Liver (tissue), 10 donors: ENCODE measurements at places on chromosomes 16 and 17.

DNA sequence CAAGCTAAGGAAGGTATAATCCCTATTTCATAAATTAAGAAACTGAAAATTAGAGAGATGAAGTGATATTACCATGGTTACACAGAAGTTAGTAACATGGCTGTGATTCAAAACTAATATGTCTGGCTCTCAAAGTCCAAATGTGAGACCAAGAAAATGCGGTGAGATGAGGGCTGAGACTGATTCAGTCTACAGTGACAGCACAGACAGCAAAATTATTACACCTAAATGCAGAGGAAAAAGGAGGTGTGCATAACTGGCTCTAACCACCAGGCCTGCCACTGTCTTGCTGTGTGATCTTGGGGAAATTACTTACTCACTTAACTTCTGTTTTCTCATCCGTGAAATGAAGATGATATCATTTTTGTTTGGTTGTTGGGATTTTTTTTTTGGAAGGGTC lies 270.0 kb upstream of the SOX9 start:
- DNase-seq: no peak

- no peak for DNase-seq
Measured at GRCh38 chr17:55062921-55063320, 94.4 kb downstream of the STXBP4 start.

- DNase-seq: no peak
Measured at GRCh38 chr17:5962371-5962770, 107.8 kb upstream of the WSCD1 start.

DNA sequence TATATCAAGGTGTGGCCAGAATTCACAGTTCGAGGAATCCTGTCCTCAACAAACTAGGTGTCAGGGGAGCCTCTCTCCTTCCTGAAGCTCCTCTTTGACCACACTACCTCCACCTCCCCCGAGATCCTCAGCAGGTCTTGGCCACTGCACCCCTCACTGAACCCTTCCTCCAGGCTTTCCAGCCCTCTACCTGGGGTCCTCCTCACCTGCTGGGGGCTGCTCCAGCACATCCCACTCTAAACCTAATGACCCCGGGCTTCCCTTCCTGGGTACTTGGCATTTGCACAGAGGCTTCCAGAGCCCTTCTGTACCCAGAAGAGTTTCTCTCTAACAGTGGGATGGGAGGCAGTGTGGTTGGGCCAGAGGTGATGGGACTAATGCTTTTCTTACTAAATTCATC lies 9.7 kb downstream of the SLC6A2 start:
- no peak for DNase-seq

GRCh38 chr16:58197314-58198012 lies 443 bp downstream of the CSNK2A2 start:
- no peak for DNase-seq

DNA sequence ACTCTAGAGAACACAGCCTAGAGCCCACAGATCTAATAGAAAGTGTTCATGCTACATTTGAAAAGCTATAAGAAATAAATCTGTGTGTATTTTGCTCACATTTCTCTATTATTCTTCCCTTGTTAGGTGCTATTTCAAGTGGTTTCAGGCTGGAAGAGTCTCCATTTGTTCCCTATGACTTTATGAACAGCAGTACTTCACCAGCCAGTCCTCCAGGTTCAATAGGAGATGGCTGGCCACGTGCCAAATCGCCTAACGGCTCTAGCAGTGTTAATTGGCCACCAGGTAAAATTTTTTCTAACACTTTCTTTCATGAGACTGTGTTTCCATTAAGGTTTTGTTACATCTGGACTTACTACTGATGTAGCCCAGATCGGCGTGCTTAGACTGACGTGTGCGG lies 30.7 kb upstream of the SLC5A11 start:
- no peak for DNase-seq
